ENCODE measurements at places on chromosomes 4 and X.

DNA sequence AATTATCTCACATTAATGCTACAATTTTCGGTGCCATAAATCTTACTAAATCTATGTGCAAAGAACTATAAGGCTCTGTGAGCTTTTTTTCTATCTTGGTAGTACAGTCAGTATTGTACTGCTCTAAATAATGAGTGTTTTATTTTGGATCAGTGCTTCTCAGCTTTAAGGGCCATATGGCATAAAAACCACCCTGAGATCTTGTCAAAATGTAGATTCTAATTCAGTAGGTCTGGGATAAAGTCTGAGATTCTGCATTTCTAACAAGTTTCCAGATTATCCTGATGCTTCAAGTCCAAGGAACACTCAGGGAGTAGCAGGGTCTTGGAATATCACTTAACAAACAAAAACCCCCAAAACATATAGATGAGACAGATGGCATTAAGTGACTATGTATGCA, 486.5 kb downstream of the GRXCR1 start:
- DNase-seq, result no peak

- DNase-seq, result no peak
Observed at GRCh38 chrX:17521871-17522693, 147.1 kb downstream of the NHS start.

DNA sequence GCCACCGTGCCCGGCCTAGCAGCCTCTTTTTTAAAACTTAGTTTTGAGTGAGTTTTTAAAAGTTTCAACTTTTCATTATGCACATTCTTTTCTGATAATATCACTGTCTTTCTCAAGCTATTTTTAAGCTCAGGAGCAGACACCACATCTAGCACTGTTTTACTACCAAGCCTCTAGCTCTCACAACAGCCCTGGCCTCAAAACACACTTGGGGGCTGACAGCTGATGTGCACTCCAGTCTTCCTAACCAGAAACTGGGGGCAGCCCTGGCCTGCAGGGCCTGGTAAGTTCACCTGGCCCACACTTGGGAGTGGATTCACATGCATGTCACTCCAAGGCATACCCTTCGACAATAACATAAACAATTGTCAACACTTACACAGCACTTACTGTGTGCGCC, 34.0 kb downstream of the CENPU start:
- DNase-seq, result no peak

DNA sequence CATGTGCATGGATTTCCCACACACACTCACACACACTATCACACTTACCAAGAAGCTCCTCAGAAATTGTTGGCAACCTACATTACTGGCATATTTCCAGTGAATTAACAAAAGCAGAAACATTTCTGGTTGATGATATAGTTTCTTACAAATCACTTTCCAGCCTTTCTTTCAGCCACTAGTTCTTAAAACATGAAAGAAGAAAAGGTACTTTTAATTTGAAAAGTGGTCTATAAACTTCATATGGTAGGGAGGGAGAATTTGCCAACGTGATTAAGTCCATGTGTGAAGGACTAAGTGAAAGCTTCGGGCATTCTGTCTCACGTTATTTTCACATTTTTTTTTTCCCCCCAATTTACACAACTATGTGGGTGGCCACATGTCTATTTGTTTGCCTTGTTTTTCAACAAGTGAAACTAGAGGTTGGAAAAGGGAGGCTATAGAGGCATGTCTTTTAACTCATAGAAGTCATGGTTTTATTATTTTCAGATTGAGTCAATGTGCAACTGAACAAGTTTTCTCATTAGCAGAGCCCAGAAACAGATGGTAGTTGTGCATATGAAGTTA, 832.1 kb upstream of the INTU start:
- DNase-seq, result no peak

DNA sequence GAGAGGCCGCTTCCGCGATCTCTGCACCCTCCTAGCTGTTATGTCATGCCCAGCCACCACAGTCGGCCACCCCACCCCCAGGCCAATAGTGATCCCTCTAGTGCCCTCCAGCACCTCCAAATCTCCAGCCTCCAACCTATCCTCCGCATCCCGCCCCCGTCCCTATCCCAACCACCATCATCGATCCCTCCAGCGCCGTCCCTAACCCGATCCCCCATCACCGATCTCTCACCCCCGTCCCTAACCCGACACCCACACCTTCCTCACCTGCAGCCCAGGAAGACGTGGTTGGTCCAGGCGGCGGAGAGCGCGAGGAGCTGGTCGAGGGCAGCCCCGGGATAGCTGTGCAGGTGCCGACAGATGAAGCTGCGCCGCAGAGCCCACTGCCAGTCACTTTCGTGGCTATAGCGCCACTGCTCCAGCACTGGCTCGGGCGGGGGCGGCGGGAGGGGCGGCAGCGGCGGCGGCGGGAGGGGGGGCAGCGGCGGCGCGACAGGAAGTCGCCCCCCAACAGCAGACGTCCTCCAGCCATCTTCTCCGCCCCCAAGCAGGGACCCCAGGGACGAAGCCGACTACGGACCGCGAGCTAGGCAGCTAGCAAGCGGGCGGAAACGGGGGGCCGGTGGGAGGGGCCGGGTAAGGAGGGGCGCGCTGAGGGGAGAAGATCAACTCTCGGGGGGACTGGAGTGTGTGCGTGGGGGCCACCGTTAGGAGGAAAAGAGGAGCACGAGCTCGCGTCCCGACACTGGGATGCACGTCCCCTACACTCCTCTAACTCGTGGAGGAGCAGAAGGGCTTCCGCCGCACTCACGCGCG, 552 bp downstream of the NKRF start:
- DNase-seq, result peak; percentile 91

DNA sequence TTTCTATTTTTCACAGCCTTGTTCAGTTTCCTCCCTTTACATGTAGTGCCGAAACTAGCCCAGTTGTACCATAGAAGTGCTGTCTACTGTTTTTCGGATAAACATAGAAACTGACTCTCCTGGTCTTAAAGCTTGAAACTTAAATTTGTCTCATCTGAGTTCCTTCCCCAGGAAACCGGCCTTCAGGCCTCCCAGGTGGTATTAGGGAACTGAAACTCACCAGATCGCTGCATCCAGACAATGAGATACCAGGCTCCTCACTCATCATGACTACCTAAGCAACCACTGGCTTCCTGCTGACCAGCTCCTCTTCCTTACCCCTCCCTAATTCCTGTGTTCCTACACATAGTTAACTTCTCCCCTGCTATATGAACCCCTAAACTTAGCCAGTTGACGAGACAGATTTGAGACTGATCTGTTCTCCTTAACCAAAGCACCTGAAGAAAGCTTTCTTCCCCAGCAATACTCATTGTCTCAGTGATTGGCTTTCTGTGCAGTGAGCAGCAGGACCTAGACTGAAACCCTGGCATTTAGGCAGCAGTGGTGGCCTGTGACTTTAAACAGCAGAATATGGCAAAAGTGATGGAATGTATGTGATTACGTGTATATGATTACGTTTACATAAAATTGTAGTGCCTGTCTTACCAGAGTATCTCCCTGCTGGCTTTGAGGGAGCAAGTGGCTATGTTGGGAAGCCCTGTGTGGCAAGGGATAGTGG, 959.1 kb upstream of the LCORL start:
- DNase-seq, result no peak

DNA sequence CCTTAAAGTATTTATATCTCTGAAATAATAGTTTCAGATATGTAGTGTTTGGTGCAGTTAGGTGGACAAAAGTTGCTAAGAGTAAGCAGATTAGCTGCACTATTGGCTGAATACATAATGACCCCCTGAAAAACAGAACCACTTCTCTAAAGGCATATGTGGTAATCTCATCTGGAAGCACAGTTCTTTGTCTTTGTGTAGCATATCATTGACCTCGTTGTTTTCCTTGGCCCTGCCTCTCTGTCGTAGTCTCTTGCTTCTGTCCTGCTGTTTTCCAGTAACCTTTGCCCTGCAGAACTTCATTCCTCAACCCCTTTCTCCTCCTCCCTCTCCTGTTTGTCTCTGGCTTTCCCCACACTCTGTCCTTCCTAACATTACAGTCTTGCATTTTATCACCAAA, 41.4 kb downstream of the JADE3 start:
- DNase-seq, result no peak

DNA sequence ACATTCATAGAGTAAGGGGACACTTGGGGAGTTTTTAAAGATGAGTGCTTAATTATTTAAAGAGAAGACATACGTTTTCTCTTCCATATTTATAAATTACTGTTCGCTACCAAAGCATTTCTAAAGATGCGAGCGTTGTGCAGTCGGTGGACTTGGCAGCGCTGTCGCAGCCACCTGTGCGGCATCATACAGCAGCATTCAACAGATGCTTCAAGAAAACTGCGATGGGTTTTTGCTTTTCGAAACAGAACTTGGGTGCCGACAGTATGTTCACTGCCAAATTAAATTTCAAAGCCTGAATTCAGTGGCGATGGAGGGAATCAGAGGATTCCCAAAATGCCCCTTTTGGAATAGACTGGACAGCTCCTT, 1.6 kb upstream of the HTR2C start:
- DNase-seq, result no peak

GRCh38 chr4:31620476-31620875, 900.3 kb downstream of the PCDH7 start:
- no peak for DNase-seq

- DNase-seq, result no peak
Observed at GRCh38 chrX:105460376-105460775, 239.9 kb upstream of the TEX13A start.

DNA sequence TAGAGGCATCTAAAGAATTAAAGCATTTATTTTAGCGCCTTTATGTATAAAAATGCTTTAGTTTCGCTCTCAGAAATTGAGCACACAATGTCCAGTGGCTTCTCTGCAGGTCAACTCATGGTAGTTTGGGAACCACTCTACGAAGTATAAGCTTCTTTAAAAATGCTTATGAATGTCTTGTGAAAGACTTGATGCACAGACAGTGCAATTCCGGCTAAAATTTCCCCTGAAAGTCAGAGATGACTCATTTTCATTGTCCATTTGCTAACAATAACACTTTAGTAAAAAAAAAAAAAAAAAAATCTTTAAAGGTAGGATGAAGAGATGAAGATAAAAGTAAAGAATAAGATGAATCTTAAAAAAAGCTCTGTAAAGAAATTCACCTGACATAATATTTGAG, 117.2 kb downstream of the PDHA2 start:
- DNase-seq, result no peak

GRCh38 chr4:10704430-10704810, 19.9 kb upstream of the CLNK start:
- DNase-seq, result no peak

GRCh38 chr4:167908816-167909215, 183.5 kb upstream of the ANXA10 start:
- DNase-seq, result no peak

DNA sequence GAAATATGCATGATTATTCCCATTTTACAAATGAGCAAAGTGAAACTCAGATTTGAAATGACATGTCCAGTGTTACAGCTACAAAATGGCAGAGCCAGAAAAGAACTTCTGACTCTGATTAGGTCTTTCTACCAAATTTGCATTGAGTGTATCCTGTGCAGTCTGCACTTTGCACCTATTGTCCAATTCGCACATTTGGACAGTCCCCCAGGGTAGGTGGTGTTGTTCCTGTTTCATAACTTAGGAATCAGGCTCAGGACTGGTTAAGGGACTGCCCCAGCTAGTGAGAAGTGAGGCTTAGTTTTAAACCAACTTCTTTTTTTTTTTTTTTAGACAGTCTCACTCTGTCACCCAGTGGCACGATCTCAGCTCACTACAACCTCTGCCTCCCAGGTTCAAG, 137.9 kb upstream of the NALF2 start:
- DNase-seq, result no peak

GRCh38 chr4:106775636-106776035, 260.5 kb downstream of the DKK2 start:
- DNase-seq, result no peak

DNA sequence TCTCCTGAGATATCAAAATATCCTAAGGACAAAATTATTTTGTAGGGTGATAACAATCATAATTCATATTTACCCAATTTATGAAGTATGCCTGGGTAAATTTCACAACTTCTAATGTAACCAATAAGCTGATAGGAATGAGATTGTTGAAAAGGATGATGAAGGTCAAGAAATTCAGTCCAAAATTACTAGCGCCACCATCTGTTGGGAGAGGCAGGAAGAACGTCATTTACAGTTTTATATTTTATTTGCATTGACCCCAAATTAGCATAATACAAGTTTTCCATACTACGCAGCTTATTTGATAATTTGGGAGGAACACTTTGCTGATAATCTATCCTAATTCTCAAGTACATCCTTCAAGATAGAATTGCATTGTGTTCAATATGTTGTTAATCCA, 78.7 kb downstream of the ATP8A1 start:
- DNase-seq, result no peak

- no peak for DNase-seq
Observed at GRCh38 chrX:40197071-40197470, 99.3 kb upstream of the BCOR start.

DNA sequence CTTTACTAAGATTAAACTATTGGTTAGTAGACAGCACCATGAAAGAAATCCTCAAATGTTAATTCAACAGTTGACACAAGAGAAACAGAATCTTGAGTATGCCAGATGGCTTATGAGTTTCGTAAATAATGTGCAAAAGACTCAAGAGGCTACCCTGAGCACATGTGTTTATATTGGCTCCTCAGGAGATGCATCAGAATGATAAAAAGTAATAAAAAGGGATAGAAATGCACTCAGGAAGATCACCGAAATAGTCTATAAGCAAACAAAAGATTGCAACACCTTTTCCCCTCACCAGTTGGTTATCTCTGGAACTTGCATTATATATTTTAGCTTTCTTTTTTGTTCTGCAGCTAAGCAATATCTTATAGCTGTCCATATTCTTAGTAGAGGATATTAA, 84.4 kb downstream of the SCFD2 start:
- DNase-seq, result no peak

GRCh38 chrX:14228611-14229010, 198.9 kb upstream of the GEMIN8 start:
- DNase-seq, result no peak

GRCh38 chr4:6321361-6321760, 51.7 kb downstream of the WFS1 start:
- no peak for DNase-seq

DNA sequence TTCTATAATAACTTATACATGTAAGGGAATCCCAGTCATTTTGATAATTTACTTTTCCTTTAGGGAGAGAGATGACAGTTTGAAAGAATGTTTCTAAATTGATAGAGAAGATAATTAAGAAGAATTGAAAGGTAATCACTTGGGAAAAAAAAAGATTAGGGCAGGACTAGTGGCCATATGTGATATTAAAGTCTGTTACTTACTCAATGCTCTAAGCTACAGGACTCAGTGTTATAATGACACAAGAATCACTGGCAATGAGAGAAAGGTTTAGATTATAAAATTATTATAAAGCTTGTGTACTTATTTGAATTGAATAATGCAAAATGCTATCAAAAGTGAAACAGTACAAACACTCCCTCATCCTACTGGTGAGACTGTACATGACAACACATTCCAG, 265.3 kb downstream of the BANK1 start:
- no peak for DNase-seq

DNA sequence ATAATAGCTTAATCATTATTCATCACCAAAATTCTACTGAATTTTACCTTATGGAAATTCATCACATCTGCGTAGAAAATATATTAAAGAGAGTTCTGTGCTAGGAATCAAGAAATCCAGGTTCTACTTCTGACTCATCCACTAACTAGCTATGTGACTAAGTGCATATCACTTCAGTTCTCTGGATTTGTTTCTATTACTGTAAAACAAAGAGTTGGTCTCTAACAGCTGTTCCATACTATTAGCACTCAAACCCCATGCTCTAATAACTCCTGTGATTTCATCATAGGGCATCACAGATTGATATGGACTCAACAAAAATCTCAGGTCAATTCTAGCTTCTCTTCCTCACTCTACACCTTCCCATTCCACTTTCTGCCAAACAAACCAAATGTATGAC, 572.0 kb downstream of the INPP4B start:
- DNase-seq, result no peak

GRCh38 chr4:38073596-38074234, 113.5 kb downstream of the PTTG2 start:
- DNase-seq, result no peak
